Testis (tissue), 5 donors: ENCODE measurements at places on chromosomes 6 and 20. TPM values are rescaled to one million over a fixed set of nuclear protein-coding genes. Genes with fewer than 3 reads are reported as not detected.
A peak's percentile ranks its signal among the peaks of the same experiment; 100 is the strongest.

DNA sequence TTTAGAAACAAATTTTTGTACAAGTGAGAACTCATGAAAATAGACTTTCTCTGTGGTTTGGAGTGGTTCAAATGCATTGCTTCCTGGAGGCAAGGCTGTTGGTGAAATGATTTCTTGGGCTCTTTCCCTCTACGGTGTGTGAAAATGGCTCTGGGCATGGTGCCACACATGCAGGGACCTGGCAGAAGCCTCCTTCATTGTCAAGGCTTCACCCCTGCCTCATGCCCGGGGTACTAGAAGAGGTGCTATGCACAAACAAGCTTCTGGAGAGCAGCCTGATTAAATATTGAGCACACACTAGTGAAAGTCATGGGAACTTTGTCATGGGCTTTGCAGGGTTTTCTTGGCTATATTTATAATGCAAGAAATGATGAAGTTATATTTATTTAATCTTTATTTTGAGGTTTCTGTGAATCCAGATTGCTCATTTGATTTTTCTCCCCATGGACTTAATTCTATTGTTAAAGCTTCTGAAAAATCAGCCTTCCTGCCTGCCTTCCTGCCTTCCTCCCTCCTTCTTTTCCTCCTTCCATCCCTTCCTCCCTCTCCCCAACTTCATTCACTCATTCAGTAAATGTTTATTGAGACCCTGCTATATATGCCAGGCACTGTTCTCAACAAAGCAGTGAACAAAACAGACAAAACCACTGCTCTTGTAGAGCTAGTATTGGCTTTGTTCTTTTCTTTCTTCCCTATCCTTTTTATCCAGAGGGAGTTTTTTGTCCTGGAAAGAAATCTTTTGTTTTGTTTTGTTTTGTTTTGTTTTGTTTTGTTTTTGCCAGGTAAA is 21.0 kb downstream of the C6orf89 start:
- peaks cover 11% of the 10 kb centered on the region for H3K4me1 ChIP-seq
- H3K4me3 ChIP-seq, result no peak overlapping the region
- H3K36me3 ChIP-seq, result no peaks in the 10 kb centered on the region
- no peak overlapping the region for H3K27ac ChIP-seq

- no peaks in the 10 kb centered on the region for H3K27me3 ChIP-seq
- H3K4me1 ChIP-seq, result peaks cover 23% of the 10 kb centered on the region
- H3K4me3 ChIP-seq, result no peak overlapping the region
Observed at GRCh38 chr20:45355209-45356084, 7.2 kb upstream of the SDC4 start.

Gene CCND3
- total RNA-seq, result 32.9 TPM

- H3K27ac ChIP-seq, result no peak overlapping the region
- DNase-seq, result no peak
- H3K4me1 ChIP-seq, result no peaks in the 10 kb centered on the region
Observed at GRCh38 chr6:163543321-163543720, 128.8 kb downstream of the QKI start.

DNA sequence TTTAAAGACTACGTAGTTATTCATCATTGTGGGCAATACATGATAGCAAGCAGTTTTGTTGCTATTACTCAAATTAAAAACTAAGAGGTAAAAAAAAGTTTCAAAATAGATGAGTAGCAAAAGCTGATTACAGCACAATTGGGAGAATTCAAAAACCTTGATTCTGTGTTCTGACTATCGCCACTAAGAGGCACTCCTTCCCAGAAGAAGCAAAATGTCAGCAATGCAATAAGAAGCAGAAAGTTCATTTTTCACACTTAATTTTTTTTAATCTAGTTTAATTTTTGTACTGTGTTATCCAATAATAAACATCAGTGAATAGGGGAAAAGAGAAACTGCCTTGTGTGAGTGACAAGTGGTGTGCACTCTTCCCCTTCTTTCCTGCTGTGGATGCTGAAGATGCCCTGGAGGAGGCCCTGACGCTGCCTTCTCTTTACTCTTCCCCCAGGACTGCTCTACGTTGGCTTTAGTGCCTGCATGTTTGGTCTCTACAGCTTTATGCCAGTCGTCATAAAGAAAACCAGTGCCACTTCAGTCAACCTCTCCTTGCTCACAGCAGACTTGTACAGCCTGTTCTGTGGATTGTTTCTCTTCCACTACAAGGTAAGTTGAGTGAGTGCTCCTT is 263.2 kb upstream of the PLN start:
- no peaks in the 10 kb centered on the region for H3K36me3 ChIP-seq
- no peak overlapping the region for H3K27ac ChIP-seq
- no peak overlapping the region for H3K4me3 ChIP-seq
- no peaks in the 10 kb centered on the region for H3K4me1 ChIP-seq
- no peak for DNase-seq

Gene MDN1
- 89.0 TPM for total RNA-seq

GRCh38 chr6:136921936-136922684 is at the start of gene SLC35D3:
Gene SLC35D3, plus strand, starts transcription at chr6:136922301. Its CDS starts 128 bp downstream, at chr6:136922429.
- no peak within 1 kb of the TSS for H3K27ac ChIP-seq
- H3K4me1 ChIP-seq, result peaks cover 12% of the 10 kb centered on the region
- no peak for DNase-seq

Gene MAFB
- 9.3 TPM for total RNA-seq

DNA sequence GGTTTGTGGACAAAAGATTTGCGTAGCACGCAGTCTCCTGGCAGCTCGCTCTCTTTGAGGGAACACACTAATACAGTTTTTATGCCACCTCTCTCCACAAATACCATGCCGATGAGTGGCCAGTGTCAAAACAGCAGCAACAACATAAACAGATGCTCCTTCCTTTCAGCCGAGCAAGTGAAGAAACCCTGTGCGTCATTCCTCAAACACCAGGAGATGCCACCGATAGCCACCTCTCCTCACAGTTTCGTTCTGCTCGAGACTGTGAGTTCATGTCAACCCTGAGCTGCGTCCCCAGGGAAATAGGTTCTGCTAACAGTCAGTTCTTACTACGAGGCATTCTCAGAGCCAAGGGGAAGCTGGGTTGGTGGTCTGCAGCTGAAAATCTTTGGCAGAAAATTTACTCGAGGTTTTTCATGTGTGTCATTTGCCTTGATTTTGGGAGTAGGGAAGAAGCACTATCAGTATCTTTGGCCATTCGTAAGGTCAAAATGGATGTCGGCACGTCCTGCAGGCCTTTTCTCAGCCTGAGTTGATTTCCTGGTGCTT is 59.9 kb downstream of the EYA2 start:
- no peaks in the 10 kb centered on the region for H3K4me1 ChIP-seq
- no peaks in the 10 kb centered on the region for H3K36me3 ChIP-seq
- H3K4me3 ChIP-seq, result no peak overlapping the region
- no peaks in the 10 kb centered on the region for H3K27me3 ChIP-seq

GRCh38 chr6:67594366-67594765 is 1040.7 kb upstream of the ADGRB3 start:
- H3K4me1 ChIP-seq, result no peaks in the 10 kb centered on the region
- no peaks in the 10 kb centered on the region for H3K36me3 ChIP-seq
- no peak overlapping the region for H3K4me3 ChIP-seq
- H3K27ac ChIP-seq, result no peak overlapping the region
- no peak for DNase-seq

DNA sequence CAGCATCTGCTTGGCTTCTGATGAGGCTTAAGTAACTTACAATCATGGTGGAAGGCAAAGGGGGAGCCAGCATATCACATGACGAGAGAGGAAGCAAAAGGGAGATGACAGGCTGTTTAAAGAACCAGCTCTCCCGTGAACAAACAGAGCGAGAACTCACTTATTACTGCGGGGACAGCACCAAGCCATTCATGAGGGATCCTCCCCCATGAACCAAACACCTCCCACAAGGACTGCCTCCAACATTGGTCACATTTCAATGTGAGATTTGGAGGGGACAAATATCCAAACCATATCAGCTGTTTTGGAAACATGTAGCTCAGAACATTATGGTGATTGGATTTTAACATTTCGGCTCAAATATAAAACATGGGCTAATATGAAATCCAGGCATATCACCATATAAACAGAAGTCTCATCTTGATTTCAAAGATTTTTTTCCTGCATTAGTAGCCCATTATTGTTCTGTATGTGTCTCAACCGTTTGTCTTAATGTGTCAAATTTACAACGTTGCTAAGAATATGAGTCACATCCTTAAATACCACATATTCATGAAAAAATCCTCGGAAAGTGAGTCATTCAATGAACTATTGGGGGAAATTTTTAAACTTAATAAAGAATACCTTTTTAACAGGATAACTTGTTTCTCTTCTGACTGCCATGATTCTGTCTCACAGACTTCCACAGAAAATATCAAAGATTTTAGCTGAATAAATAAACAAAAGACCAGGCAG is 894.3 kb downstream of the TFAP2A start:
- no peaks in the 10 kb centered on the region for H3K36me3 ChIP-seq
- no peak for DNase-seq
- no peak overlapping the region for H3K4me3 ChIP-seq

Gene TINAG
- not detected for total RNA-seq

GRCh38 chr6:35073211-35073610 is 67.9 kb downstream of the TCP11 start:
- H3K27ac ChIP-seq, result no peak overlapping the region
- no peaks in the 10 kb centered on the region for H3K36me3 ChIP-seq
- peaks cover 2% of the 10 kb centered on the region for H3K4me1 ChIP-seq
- no peaks in the 10 kb centered on the region for H3K27me3 ChIP-seq
- H3K4me3 ChIP-seq, result no peak overlapping the region

- no peak for DNase-seq
Observed at GRCh38 chr20:62308102-62308822, 5.5 kb downstream of the ADRM1 start.

DNA sequence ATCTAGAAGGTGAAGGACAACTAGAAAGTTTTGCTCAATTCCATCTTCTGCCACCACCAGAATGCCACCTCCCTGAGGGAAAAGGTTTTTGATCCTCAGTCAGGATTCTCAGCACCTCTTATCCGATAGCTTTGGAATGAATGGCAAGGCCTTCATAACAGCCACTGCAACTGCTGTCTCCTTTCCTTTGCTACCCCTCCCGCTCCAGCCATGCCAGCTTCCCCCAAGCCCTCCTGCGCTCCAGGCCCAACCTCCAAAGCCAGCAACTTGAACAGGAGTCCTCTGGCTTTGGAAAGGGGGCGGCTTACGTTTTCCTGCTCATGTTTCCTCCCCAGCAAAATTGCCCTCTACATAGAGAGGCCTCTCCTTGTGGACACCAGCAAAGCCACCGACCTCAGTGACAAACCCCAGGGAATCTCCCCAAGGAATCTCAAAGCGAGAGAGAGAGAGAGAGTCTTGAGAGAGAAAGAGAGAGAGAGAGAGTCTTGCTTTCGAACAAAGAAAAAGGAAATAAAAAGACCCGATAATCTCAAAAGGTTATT is 420 bp upstream of the BTN2A1 start:
- H3K4me1 ChIP-seq, result peaks cover 28% of the 10 kb centered on the region

DNA sequence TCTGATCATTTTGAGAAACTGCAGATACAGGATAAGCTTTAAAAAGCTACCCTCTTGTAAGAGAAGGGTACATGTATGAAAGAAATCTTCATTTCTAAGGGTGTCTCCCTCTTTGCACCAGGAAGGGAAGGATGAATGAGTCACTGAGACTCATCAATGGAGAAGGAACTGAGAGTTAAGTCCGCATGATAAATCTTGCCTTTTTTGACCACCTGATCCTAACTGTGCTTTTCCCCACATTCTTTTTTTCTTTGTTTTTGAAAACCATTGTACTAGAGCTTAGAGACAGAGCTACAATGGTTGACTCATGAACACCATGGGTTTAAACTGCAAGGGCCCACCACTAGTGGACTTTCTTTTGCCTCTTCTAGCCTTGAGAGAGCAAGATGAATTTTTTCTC is 353.0 kb upstream of the RGS17 start:
- H3K4me3 ChIP-seq, result no peak overlapping the region
- H3K27ac ChIP-seq, result no peak overlapping the region
- no peaks in the 10 kb centered on the region for H3K36me3 ChIP-seq
- H3K4me1 ChIP-seq, result peaks cover 5% of the 10 kb centered on the region

DNA sequence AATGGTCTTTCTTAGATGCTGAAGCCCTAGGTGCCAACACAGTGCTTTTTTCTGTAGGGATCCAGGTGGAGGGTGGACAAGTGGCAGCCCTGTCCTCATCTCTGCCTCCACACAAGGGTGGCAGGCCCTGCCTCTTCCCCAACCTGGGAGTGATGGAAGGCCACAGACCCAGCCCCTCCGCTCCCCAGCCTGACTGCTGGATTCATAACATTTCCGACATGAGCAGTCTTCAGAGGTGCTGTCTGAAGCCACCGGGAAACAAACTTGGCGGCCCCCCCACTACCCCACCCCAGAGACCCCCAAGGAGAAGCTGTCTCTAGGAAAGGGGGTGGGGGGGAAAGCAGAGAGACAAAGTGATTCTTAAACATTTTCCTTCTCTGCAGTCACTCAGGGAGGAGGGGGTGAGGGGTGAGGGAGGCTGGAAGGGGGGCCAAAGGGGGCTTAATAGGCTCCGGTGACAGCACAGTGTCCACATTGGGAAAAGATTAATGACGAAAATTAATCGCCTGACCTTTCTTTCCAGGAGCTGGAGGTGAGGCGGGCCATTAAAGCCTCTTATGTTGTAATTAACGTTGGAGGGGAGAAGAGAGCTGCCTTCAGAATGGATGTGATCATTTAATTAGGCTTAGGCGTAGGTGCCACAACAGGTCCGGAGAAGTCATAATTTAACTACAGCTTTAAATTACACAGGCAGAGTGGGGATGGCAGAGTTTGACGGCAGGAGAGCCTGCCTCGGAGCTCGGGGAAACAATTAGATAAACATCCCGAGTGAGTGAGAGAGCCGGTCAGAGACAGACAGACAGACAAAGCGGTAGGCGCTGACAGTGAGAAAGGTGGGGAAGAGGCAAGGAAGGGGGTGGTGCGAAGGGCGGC is 76.8 kb upstream of the FOXP4 start:
- H3K36me3 ChIP-seq, result no peaks in the 10 kb centered on the region
- H3K4me3 ChIP-seq, result peak overlapping the region; percentile 38
- H3K4me1 ChIP-seq, result peaks cover 5% of the 10 kb centered on the region
- no peak for DNase-seq
- no peak overlapping the region for H3K27ac ChIP-seq
- no peaks in the 10 kb centered on the region for H3K27me3 ChIP-seq

DNA sequence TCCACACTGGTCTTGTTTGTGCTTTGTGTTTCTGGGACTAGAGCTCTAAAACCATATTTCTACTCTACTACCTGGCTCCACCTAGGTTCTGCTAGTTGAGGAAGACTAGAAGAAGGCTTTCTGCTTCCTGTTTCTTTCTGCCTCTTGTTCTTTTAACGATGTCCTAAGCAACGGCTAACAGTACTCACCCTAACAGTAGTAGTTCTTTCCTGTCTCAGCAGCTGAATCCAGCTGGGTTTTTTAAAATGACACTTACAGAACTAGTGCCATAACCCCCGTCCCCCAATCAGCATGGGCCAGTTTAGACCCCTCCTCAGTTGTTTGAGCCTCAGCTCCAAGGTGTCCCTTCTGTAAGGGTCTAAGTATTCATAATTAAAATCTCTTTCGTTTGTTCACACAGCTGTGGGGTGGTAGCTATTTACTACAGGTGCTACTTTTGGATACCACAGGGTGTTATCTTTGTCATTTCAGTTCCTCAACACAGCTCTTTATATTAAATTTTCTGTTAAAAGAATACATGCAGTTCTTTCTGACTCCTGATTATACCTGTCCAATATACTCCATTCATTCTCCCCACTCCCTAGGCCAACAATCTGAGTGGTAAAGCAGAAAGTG is 790.2 kb downstream of the DHX35 start:
- H3K4me1 ChIP-seq, result no peaks in the 10 kb centered on the region
